ENCODE measurements at places on chromosomes 12 and 14.

DNA sequence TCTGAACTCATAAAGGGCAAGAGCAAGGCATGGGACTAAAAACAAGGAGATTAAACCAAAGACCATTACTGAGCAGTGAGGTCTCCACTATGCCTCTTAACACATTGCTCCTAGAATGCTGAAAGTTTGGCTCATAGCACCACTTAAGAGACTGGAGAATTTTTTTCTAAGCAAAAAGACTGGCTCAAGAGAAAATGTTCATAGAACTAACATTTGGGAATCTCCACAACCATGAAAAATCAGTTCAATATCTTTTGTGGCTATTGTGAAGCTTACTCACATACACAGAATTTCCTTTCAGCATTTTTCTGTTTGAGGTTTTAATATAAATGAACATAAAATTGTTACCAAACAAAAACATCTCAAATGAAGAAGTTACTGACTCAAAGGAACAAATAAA, 255.8 kb downstream of the CCDC91 start:
- DNase-seq: no peak

DNA sequence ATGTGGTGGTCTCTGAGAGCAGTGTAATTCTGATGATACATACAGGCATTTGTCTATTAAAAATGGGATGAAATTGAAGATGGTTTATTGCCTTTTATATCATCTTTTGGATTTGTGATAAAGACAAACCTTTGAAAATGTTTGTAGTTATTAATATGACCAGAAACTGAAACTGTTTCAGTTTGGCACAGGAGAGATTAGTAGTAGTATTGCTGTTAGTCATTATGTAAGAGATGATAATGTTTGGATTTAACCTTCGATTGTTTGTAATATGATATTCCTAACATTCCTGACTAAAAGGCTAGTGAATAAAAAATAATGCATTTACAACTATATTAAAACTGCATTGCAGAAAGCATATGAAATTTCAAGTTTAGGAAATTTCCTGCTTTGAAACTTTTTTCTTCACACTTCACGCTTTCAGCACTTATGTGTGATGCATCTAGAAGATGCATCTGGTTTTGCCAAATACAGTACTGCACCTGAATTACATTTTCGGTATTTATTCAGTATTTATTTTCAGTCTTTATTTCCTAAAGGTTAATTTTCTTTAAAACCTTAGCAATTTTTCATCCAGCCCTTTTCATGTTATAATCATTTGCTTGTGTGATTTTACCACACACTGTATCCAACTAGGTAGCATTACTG, 25.5 kb downstream of the ADIPOR2 start:
- DNase-seq: no peak

- no peak for DNase-seq
Measured at GRCh38 chr14:57871459-57872080, 5.7 kb upstream of the SLC35F4 start.

DNA sequence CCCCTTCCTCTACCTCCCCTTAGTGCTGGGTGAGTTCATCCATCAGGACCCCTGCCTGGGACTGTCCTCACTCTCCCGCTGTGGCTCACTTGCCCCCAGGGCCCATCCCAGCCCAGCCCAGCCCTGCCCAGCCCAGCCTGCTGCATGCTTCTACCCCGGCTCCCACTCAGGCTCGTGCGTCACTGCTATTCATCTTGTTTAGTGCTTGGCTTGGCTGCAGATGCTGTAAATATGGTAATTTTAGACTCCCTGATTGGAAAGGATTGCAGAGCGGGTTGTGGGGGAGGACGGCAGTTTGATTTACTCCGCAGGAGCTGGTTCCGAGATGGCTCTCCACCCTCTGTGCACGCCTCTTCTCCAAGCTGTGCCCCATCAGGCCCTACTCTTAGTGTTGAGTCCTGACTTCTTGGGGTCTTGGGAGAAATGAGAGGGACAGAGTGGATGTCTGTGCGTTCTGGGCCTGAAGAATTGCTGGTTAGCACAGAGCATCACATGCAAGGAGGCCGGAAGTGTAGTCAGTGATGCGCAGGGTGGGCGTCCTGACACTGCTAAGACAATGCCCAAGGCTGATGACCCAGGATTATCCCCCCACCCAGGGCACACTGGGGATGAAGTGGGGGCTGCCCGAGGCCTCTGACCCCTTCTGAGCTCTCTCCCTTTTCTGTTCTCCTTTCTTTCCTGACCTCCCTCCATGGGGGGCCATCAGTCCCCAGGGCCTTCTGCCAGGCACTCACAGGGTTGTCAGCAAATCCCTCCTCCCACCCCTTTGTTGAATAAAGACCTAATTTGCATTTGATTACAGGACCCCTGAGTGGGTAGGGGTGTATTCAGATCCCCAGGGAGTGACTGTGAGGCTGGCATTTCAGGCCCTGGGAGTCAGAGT, 244.4 kb downstream of the ZFP36L1 start:
- no peak for DNase-seq

DNA sequence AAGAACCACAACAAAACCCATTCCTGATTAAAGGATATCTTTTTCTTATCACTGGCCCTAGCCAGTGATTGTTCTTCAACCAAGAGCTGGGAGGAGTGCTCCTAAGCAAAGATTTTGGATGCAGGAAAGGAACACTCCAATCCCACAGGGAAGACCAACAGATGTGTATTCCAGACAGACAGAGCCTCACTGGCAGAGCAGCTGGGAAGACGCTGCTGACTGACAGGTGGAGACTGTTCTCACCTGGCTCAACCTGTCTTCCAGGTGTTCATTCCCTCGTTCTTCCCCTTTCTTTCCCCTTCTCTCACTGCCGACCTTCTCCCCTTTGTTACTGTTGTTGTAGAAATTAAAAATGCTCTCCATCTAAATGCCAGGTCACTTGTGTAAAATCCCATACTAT, 89.7 kb upstream of the CCDC198 start:
- no peak for DNase-seq

DNA sequence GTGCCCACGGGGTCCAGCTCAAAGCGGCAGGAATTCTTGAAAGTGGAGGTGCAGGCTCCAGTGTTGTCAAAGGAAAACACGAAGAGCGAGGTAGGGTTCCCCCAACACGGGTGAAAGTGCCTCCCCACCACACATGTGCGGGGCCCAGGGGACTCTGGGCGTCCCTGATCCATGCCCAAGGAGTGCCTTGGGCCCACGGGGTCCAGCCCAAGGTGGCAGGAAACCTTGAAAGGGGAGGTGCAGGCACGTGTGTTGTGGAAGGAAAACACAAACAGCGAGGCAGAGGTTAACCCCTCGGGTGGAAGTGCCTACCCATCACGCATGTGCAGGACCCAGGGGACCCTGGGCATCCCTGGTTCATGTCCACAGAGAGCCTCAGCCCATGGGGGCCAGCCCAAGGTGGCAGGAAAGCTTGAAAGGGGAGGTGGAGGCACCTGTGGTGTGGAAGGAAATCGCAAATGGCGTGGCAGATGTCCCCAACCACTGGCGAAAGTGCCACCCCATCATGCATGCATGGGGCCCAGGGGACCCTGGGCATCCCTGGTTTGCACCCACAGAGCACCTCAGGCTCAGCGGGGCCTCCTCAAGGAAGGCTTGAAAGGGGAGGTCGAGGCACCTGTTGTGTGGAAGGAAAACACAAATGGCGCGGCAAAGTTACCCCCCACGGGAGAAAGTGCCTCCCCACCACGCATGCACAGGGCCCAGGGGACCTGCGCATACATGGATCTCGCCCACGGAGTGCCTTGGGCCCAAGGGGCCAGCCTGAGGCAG, 584.6 kb downstream of the ALG10 start:
- DNase-seq: no peak

- no peak for DNase-seq
Measured at GRCh38 chr14:48323665-48324064, 648.3 kb upstream of the MDGA2 start.

- DNase-seq: no peak
Measured at GRCh38 chr12:108046650-108047049, 82.4 kb upstream of the WSCD2 start.

DNA sequence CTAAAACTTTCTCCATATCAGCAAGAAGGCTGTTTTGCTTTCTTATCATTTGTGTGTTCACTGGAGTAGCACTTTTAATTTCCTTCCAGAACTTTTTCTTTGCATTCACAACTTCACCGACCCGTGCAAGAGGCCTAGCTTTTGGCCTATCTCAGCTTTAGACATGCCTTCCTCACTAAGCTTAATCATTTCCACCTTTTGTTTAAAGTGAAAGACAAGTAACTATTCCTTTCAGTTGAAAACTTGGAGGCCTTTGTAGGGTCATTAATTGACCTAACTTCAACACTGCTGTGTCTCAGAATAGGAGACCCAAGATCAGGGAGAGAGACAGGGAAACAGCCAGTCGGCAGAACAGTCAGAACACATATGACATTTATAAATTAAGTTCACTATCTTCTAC, 39.3 kb downstream of the BBS10 start:
- DNase-seq: no peak

GRCh38 chr12:97134495-97134894, 227.4 kb downstream of the NEDD1 start:
- no peak for DNase-seq

GRCh38 chr12:107026806-107027635, 40.1 kb upstream of the MTERF2 start:
- DNase-seq: no peak

DNA sequence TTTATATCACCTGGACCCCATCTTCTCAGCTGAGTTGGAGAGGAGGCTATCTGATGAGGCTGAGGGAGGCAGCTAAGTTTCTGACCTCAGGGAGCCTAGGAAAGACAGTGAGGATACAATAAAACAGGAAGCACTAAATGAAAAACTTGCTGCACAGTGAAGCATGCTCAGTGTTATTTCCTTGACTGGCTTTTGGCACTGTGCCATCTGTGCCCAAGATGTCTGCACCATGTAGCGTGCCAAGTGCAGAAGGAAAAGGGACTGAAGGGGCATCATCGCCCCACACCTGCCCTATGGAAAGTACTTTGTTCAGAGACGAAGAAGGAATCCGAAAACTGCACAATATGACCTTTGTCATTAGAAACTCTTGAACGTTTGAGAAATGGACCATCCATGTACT, 102.7 kb downstream of the ANO4 start:
- DNase-seq: no peak

DNA sequence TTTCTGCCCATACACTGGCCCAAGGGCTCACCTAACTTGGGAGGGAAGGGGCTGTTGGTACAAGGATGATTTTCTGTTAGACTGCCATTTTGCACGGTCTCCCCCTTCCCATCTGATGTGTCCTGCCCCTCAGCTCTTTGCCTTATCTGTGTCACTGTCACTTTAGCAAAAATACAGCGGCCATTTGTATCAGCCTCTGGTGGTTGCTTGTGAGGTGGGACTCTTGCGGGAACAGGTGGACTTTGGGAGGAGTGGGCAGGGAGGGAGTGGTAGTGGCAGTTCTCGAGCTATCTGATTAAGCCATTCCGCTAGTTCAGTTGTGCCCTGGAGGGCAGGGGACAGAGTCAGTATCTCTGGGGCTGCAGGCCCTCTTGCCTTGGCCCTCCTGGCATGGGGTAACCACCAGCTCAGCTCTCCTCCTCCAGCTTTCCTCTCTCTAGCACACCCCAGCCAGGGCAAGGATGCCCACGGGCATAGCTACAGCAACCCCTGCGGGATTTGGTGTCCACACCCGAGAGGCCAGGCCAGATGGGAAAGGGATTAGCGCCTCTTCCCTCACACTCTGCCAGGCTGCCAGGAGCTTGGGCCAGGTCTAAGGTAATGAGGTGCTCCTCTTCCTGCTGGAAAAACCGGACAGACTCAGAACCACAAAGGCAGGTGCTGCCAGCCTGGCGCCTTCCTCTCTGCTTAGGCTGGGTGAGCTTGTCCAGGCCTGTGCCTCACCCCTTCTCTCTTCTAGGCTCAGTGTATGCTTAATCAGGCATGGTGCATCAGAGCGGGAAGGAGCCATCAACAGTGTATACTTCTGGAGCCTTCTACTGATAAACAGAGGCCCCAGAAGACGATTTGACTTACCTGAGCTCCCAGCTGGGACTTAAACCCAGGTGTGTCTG, 8.7 kb downstream of the SLC48A1 start:
- DNase-seq: no peak

DNA sequence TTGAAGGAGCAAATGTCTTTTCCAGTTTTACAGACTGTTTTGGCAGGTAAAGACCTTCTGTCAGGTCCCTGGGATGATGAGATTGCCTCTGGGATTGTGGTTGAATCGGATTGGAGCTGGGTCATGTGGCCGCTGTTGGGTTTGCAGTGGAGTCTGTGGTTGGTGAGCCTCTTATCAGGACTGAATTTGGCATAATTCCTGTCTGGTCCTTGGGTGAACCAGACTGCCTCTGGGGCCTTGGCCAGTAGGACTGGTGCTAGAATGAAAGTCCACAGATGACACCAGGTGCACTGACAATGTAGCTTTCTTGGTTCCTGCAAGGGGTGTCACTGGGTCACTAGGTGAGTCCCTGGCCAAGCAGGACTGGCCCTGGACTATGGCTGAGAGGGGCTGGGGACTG, 155.3 kb downstream of the TPH2 start:
- no peak for DNase-seq

GRCh38 chr12:70837026-70837425, 83.5 kb downstream of the PTPRR start:
- DNase-seq: no peak

DNA sequence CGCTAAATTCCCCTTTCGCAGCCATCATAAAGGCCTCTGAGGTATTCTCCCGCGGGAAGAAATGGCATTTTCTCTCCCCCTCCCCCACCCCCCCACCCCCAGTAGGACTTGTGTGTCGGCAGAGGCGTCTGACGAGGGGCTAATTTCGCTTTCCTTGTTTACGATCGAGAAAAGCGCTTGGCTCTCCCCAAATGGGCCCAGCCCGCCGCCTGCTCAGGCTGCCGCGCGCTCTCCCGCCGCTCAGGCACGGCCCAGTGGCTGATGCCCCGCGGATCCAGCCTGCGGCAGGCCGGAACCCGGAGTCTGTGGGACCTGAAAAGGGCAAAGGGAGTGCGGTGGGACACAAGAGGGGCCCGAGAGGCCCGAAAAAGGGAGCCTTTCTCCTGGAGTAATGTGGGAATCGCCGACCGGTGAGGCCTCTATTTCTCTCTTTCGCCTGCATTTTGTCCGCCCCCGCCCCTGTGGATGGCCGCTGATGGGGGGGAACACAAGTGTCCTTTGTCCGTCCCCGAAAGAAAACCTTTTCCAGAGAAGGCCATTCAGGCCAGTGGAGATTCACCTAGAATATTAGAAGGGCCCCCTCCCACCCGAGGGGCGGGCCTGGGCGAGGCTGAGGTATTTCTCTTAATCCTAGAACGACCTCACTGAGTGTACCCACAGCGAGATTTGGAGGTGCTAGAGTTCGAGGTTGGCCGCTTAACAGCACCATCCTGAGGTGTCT, 9.0 kb upstream of the HOXC6 start:
- DNase-seq: no peak

GRCh38 chr12:96427269-96427729, 27.1 kb upstream of the CDK17 start:
- no peak for DNase-seq

- no peak for DNase-seq
Measured at GRCh38 chr12:56955631-56956256, 1.7 kb downstream of the RDH16 start.

GRCh38 chr12:19890024-19890423, 450.7 kb downstream of the AEBP2 start:
- no peak for DNase-seq

GRCh38 chr12:11595080-11595479, 54.4 kb upstream of the ETV6 start:
- DNase-seq: no peak

Data from esophagus squamous epithelium (tissue), 5 donors.